ENCODE measurements at places on chromosomes 7 and 10. TPM values are rescaled to one million over a fixed set of nuclear protein-coding genes. Genes with fewer than 3 reads are reported as not detected.

Gene LLCFC1
- polyA plus RNA-seq = not detected

Gene MSMB
- polyA plus RNA-seq = not detected

Gene SPAM1
- polyA plus RNA-seq = not detected

Gene SLC29A4
- 0.67 TPM for polyA plus RNA-seq

Gene PRR15
- polyA plus RNA-seq = not detected

DNA sequence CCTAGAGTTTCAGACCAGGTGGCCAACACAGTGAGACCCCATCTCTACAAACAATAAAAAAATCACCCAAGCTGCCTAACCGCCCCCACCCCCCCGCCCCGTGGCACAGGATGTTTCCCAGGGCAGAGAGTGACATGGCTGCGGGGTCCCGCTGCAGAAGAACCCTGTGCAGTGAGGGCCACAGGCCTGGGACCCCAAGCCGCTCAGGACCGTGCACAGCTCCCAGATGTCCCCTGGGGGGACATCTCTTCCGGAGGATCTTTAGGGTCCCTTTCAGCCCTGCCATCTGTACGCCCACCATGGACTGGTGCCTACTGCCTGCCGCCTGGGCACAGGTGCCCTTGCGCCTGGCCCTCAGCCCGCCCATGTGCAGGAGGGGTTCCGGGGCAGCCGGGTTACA, 373.6 kb downstream of the DNAJB6 start:
- DNase-seq = peak; percentile 35

- DNase-seq = peak; percentile 72
Observed at GRCh38 chr7:2661602-2662272, 26.3 kb upstream of the AMZ1 start.

Gene KLHL7
- 8.8 TPM for polyA plus RNA-seq

Gene NODAL
- polyA plus RNA-seq = not detected

DNA sequence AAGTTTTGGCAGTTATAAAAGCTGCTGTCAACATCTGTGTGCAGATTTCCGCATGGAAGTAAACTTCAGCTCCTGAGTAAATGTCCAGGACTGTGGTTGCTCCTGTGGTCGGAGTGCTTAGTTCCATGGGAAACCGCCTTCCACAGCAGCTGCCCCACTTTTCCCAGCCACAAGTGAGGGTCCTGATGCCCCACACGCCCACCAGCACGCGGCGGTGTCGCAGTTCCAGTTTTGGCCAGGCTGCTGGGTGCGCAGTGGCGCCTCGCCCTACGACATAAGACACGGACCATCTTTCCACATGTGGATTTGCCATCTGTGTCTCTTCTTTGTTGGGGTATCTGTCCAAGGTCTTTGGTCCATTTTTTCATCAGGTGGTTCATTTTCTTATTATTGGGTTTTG, 167.1 kb downstream of the DIP2C start:
- peak; percentile 46 for DNase-seq

DNA sequence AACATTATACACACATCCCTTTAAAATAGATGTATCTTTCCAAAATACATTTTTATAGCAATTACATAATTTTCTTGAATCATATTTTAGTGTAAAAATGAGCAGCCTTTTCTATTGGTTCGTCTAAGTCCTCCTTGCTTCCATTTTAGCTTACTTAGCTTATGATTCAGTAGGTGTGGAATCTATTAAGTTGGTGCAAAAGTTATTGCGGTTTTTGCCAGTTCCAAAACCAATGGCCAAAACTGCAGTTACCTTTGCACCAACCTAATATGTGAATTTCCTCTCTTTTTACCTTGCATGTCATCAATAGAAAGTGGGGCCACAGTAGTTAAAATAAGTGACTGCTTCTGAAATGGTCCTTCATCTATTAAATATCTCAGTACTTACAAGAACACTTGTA, 279.0 kb downstream of the OTUD1 start:
- DNase-seq = no peak

DNA sequence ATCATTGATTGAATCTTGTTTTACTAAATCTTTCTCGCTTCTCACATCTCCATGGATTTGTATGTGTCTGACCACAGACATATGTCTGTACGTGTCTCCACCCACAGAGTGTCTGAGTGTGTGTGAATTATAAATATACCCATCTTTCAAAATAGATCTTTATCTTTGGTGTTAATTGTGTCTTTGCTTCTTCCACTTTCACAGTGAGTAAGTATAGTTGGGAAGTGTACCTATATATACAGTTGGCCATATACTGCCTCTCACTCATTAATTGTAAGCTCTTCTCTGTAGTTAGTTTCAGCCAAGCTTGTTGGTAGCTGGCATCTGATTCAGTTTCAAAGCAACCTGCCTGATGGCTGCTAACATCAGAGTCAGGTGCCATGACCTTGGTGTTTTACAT, 18.4 kb downstream of the EEPD1 start:
- DNase-seq = no peak

GRCh38 chr10:102646610-102647442, 2.5 kb downstream of the TRIM8 start:
- DNase-seq = peak; percentile 89

Gene ZNF804B
- not detected for polyA plus RNA-seq

- no peak for DNase-seq
Observed at GRCh38 chr7:134627109-134627774, 19.4 kb upstream of the BPGM start.

DNA sequence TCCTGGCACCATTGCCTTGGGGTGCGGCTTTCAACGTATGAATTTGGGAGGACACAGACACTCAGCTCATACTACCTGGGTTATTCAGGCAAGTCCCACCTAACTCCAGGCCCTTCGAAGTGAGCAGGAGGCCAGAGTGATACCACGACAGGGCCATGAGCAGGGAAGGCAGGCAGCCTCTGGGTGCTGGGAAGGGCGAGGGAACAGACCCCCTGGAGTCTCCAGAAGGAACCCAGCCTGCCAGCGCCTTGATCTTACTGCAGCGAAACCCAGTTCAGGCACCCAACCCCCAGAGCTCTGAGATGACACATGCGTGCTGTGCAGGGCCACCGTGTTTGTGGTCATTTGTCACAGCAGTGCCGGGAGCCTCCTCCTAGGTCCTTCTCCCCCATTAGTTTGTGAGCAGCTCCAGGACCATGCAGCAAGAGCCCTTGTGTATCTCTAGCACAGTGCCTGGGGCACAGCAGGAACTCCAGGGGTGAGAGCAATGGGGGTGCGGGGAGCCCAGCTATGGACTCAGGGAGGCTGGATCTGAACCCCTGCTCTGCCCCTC, 7.7 kb upstream of the INSIG1 start:
- no peak for DNase-seq

- no peak for DNase-seq
Observed at GRCh38 chr7:12709726-12710502, 22.5 kb downstream of the ARL4A start.
